ENCODE measurements at places on chromosomes 4 and X.
A peak's percentile ranks its signal among the peaks of the same experiment; 100 is the strongest.

DNA sequence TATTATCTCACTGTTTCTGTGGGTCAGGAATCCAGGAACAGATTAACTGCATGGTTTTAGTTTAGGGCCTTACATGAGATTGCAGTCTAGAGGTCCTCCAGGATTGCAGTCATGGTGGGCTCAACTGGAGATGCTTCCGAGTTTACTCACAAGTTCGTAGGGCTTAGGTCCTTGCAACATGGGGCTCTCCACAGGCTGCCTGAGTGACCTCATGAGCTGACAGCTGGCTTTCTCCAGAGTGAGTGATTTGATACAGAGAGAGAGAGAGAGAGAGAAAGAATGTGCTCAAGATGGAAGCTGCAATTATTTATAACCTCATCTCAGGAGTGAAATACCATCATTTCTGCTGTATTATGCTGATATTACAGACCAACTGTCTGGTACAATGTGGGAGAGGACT is 168.9 kb downstream of the GPAT3 start:
- DNase-seq: no peak

DNA sequence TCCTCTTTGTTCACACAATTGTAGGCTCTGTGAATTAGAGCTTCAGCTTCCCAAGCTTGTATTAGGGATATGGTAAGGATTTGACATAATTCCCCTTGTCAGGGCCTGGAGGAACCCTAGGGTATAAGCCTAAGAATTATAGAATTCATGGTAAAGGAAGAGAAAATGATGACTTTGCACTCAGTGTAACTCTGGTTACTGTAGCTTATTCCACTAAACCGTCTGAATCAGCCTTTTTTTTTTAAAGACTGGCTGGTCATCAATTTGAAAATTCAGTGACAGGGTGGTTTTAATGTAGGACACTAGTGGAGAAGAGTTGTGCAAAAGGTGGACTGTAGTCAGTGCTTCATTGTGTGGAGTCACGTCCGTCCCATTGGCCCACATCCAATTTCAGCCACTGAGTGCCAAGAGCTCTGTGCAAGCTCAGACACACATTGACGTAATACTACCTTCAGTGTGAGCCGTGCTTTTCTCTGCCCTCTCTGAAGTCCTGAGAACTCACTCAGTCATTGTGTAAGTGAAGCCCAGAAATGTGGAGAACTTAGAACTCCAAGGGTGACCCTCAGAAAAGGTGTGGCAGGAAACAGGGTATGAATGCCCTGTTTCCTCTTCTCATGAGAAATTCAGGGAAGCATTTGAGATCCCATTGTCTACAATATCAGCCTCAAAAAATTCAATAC is 449.8 kb downstream of the C4orf33 start:
- DNase-seq: no peak

DNA sequence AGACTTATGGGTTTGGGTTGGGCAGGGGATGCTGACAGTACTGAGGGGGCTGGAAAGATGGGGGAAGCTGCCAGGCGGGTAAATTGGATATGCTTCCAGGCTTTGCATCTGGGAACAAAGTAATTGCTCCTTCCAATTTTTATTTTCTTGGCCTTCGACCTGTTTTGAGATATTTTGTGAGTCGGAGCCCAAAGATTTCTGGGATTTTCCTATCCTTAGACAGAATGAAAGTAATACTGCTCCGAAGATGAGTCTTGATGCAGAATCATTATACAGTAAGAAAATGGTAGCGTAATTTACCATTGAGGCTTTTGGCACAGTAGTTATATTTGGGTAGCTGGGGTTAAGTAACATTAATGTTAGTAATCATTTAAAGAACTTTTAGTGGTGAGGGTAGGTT is 1.4 kb downstream of the SMARCA5 start:
- DNase-seq: no peak

- DNase-seq: peak; percentile 23
Observed at GRCh38 chrX:39427906-39428305, 626.6 kb downstream of the MID1IP1 start.

GRCh38 chrX:2488621-2489285 is 12.0 kb downstream of the DHRSX start:
- no peak for DNase-seq

DNA sequence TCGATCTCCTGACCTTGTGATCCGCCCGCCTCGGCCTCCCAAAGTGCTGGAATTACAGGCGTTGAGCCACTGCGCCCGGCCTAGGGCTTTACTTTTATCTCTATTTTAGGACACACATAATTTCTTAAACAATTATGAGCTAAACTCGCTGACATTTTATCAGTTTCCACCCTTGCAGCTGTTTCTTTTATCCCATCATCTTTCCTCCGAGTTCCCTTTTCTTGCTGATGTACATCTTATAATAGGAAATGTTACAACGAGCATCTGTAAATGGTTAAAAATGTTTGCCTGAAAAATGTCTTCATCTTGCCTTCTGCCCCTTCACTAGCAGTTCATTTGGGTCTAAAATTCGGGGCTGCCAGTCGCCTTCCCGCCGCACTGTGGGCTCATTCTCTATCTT is 41.2 kb downstream of the ZFYVE28 start:
- DNase-seq: no peak

DNA sequence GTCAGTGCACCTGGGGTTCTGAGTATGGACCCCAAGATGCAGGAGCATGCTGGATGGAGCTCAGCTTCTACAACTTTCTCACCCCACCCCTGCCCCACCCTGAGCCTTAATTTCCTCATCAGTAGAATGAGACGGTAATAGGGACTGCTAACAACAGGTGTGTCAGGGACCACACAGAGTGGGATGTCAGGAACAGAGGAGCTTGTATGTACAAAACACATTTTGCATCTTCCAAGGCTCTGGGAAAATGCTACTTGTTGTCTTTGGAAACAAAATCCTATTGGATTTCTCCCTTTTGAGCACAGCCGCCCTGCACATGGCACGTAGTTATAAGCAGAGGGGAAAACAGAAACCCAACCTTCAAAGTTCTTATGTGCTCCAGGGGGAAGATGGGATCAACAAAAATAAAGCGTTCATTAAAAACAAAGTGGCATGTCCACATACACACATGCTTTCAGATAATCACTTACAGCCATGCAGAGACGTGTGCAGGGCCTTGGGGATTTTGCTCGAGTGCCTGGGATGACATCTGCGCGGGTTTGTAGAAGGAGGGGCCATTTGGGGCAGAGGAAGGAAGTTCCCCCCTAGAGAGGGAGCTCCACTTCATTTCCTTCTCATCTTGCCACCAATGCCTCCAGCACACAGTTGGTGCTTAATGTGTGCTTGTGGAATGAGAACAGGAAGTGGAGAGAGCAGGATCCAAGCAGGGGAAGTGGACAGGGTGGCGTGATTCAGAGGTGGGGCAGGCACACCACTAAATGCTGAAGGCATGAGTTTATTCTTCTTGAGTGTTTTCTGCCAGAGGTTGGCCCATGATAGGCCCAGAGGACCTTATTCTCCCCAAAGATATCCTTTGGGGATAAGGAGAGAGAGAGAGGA is 138.9 kb downstream of the SMIM20 start:
- no peak for DNase-seq

- DNase-seq: no peak
Observed at GRCh38 chr4:164595751-164596150, 158.2 kb upstream of the SMIM31 start.

DNA sequence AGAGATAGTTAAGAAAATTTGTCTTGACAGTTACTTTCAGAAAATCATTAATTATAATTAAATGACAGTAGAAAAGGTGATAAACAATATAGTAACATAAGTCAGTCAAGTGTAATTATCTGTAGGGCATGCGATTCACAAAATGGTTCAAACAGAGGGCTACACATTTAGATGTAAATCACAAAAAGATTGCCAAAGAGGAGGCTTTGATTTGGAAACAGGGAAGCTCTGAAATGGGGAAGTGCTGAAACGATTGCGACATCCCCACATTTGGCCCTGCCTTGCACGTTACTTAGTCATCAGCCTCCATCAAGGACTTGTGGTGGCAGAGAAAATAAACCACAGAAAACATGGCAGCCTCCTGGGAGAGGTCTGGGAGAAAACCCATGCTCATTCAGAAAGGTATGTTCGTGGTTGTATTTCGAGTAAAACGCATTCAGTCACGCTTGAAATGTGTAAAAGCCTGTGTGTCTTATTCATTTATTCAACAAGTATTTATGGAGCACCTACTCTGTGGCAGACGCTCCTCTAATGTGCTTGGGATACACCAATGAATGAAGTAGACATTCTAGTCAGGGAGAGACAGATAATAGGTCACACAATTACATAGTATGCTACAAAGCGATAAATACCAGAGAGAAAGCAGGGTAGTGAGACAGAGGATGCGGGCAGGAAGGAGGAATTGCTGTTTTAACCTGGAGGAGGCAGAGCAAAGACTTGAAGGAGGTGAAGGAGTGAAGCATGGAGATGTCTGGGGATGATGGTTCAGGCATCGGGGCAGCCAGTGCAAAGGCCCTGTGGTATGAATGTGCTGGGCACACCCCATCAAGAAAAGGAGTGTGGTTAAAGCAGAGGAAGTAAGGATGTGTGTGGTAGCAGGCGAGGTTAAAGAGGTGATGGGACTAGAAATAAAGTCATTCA is 7.8 kb downstream of the RBM47 start:
- peak; percentile 80 for DNase-seq

- DNase-seq: peak; percentile 78
Observed at GRCh38 chrX:16185725-16186136, 18.4 kb downstream of the MAGEB17 start.

DNA sequence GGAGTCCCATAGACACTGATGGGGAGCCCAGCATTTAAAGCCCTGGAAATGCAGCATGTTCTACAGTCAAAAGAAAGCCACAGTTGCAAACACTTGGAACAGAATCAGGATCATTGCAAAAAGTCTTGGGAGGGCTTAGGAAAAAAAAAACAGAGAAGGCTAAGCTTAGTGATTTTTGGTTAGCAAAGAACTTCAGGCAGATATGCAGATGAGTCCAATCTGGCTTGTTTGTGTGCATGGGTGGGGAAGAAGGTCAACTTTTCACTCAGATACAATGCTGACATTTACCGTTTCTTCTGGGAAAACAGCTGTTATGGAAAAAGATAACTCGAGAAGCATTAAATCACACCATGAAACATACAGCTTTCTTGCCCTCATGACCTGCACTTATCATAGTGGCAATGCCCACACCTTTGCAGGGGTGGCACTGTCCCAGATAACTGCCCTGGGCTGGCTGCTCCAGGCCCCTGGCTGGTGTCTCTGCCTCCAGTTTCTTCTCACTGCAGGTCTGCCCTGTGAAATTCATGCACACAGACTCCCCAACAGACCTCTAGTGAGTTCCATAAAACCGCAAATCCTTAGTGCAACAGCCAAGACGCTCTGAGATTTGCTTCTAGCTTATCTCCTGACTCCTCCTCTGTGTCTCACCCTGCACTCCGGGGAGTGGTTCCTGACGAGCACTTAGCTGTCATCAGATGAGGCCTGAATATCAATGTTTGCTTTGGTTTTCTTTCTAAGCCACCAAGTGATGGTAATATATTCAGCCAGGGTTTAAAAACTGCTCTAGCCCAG is 99.2 kb downstream of the DRD5 start:
- no peak for DNase-seq

- peak; percentile 13 for DNase-seq
Observed at GRCh38 chr4:52234561-52235440, 183.7 kb downstream of the SPATA18 start.

DNA sequence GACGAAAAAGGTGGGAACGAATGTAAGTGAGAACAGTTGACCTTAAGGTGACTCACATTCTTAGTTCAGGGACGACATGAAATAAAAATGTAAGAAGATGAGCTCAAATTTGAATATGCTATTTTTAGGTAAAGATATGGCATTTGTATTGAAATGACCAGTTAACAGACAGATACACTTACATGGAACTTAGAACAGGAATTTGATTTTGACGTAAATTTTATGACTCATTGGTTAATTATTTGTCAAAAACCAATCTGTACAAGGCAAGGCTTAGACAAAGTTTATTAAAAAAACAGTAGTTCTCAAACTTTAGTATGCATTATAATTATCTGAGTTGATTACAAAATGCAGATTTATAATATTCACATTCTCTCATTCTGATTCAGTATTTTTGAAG is 469.4 kb downstream of the CFAP47 start:
- no peak for DNase-seq

DNA sequence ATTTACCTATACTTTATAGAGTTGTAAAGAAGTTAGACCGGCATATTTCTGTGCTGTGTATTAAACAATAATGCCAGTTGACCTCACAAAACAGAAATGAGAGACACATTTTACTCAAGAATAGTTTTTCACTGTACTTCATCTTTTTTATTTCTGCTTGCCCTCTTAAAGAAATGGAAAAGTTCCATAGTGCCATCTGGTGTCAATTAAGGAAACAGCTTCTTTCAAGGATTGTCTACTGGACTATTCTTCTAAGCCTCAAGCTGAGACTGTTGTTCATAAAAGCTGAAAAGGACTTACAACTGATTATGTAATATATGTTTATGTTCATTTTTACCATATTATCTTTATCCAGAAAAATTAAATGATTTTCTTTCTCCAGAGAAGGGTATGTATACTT is 1523.7 kb downstream of the ARAP2 start:
- no peak for DNase-seq

DNA sequence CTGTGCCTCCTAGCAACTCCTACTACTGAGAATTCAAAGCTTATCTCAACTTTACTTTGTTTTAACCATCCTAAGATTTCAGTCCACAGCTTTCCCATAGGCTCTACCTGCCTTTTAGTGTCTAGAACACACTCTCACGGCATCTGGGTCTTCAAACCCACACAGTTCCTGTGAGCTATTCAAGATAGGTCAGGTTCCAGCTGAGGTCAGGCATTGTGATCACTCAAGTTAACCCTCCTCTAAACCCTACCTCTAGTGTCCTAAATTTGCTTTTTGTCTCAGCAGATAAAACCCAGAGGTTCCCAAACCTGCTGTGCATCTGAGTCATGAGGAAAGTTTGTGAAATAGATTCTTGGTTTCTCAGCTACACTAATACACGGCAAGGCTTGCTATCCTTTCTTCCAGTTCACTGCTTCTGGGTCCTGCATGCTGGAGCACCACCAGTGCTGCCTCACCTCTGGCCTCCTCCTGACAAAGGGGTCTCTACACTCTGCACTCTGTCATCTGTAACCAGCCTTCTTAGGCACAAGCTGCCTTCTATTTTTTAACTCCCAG is 324.6 kb upstream of the MAGEB2 start:
- peak; percentile 5 for DNase-seq

- no peak for DNase-seq
Observed at GRCh38 chr4:72473434-72473900, 95.6 kb downstream of the ADAMTS3 start.

- DNase-seq: no peak
Observed at GRCh38 chrX:66023385-66024091, 16.3 kb downstream of the VSIG4 start.

DNA sequence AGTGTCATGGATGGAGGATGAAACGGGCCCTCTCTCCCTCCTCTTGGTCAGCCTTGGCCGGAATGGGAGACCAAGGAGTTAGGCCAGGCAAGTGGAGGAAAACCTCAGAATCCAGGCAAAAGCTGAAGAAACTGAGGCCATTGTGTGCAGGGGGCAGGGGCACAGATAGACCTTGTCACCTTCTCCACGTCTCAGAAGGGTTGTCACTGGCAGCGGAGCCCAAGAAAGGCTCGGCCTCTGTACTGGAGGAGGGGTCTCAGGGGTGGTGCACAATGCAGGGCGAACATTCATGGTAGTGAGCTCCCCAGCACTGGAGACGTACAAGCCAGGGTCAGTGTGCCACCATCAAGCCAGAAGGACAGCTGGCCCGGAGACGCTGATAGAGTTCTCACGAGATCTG is 139.5 kb downstream of the CPZ start:
- no peak for DNase-seq
